HFFc6 (cell line): ENCODE measurements at places on chromosomes 5 and 9. TPM values are rescaled to one million over a fixed set of nuclear protein-coding genes. Genes with fewer than 3 reads are reported as not detected.

KLHL3 gene
- 0.46 to 2.2 TPM (median 1.7 TPM) in 3 replicates for total RNA-seq

NMRK1 gene
- 16.7 to 24.5 TPM (median 22.0 TPM) in 3 replicates for total RNA-seq

GRCh38 chr5:4405614-4406219 is 734.4 kb upstream of the ADAMTS16 start:
- no peak for DNase-seq

DNA sequence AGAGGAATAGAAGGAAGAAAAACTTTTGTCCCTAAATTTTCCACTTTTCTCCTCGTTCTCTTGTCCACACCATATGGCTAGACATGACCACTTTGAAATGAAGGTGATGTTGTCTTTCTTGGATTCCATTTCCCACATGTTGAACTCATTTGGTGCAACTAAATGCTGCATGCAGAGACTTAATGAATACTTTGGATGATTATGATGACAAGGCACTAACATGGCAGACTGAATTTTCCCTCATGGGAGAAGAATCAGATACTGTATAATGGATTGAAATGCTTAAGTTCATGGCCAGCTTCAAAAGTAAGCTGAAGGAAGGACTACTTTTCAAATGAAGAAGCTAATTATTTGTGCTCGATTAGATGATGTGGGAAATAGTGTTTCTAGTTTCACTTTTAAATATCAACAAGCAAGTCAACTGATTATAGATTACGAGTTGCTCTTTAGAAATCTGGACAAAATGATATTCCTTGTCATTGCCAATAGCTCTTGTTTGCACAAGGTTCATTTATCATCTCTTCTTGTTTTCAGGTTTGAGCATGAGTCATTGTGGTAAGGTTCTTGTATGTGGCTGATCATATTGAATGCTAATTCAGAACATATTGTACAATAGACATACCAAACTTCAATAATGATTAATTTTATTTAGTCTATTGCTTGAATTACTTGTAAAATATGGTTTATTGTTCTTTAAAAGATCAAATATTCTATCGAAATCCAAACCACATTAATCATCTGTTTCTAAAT is 501.3 kb upstream of the FTMT start:
- no peak for DNase-seq

- no peak for DNase-seq
These were observed 27.4 kb upstream of the EEIG1 start for GRCh38 chr9:128008171-128008570.

GRCh38 chr5:140795259-140795641 is 598 bp downstream of the PCDHA2 start:
- DNase-seq, result no peak
